Heart left ventricle (tissue), 16 donors: ENCODE measurements at places on chromosomes 13 and 19.
A peak's percentile ranks its signal among the peaks of the same experiment; 100 is the strongest.

- no peak for DNase-seq
Observed at GRCh38 chr19:7602935-7603497, 7.4 kb downstream of the CAMSAP3 start.

- no peak for DNase-seq
Observed at GRCh38 chr13:20654156-20654555, 49.3 kb upstream of the IL17D start.

DNA sequence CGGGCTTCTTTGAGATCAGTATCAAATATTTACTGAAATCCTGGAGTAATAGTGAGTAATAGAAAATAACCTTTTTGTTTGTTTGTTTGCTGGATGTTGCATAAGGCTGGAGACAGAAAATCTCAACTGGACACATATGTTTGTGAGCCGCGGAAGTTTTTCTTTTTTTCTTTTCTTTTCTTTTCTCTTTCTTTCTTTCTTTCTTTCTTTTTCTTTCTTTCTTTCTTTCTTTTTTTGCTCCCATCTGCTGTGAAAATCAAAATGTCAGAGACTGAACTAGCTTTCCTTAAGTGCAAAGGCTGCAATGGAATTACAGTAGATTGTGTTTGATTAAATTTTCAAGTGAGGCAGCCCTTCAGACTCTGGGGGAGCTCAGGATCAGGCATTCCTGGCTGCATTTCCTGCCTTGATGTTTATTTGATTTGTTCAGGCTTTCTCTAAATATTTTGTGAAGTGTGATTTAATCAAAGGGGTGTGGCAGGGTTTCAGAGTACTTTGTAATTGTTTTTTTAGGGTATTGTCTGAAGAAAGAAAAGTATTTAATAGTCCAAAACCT lies 319 bp downstream of the FRY start:
- no peak for DNase-seq

DNA sequence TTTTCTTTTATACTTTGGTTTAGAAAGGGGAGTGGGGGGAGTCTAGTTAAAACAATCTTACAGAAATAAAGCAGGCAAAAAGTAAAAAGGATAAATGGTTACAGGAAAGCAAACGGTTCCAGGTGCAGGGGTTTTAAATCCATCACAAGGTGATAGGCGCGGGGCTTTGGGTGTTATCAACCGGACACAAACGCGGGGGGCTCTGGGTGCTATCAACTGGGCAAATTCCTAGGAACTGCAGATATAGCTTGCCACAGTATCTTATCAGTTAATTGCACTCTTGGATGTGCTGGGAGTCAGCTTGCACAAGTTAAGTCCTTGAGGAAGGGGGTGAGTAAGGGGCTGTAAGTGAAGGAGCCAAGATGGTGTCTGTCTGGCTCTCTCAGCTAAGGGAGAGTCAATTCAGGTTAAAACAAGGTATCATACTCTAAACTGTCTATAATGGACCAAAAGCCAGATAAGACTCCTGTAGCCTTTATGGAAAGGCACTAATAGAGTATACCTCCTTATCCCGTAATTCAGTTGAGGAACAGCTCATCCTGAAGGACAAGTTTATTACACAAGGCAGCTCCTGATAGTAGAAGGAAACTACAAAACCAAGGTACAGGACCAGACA lies 32.6 kb upstream of the ZSCAN5A start:
- no peak for DNase-seq

DNA sequence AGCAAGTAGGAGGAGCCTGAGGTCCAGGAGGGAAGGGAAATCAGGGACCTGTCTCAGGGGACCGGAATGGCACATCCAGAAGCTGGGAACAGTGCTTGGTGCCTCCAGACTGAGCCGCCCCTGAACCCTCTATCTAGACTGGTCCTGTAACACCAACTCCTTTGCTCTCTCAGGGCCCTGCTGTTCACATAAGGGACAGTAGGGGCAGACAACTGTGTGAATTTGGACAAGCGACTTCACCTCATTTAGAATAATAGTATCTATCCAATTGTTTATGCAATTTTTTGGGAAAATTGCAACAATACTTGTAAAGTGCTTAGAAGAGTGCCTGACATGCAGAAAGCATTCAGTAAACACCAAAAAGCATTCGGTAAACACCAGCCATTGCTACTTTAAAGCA lies 14.0 kb downstream of the SYMPK start:
- DNase-seq = no peak

DNA sequence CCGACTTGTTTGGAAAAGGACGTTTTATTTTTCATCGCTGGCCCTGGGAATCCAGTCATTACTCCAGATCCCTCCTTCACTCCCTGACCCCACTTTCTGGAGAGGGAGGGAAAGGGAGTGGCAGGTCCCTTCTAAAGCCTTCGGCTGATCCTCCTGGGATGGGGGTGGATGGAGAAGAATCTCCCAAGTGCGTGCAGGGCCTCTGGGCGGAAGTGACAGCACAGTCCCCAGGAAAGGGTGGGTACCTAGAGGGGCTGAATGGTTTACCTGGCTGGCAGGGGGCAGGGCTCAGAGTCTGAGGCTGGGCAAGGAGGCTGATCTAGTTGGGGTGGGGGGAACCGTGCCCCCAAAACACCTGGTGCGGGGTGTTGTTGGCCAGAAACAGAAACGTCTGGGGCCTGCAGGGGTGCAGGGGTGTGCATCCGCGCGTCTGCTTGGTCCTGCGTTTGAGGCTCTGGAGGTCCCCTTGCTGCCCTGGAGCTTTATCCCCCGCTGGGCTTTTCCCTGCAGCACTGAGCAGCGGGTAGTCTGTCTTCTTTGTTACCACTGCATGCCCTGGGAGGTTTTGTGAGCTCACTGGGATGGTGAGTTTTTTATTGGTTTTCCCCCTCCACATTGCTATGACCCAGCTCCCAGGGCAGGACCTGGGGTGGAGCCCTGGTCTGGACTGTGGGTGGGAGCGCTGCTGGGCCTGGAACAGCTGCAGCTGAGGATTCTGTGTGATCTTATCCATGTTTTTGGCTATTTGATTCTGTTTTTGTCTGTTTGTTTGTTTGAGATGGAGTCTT lies 3.0 kb upstream of the ZNF628 start:
- DNase-seq = no peak

GRCh38 chr19:23769691-23770468 lies 11.2 kb upstream of the ZNF681 start:
- no peak for DNase-seq

DNA sequence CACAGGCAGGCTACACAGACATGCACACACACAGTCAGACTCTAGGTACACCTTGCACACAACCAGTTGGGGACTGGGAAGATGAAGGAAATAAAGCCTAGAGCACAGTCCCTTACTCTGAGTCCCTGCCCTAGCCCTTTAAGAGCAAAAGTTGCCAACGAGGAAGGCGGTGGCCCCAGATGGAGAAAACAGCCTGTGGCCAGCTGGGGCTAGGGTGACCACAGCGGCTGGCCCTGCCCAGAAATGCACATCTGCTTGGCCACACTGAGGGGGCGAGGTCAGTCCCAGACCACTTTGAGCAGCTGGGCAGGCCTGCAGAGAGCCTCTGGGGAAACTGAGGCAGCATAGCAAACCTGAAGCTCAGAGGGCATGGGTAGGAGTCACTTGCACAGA lies 52.3 kb downstream of the PTPRS start:
- DNase-seq = no peak

DNA sequence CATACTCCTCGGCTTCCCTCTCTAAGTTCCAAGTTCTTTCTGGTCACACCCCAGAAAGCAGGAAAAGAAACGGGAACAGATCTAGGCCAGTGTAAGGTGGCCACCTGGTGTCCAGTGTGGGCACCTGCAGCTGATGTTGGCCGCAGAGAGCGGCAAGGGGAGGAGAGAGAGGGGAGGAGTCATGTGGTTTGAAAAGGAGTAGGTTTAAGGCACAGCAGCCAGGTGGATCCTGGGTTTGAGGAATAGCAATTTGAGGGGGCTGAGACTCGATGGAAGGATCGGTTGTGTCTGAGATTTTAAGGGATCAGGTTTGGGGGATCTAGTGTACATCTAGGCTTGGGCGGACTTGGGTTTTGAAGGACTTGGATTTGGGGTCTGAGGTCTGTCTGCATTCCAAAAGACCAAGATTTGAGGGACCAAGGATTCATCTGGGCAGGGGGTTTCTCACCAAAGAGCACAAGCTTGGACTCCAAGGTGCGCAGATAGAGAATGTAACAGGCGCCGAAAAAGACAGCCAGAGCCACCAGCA lies 1.2 kb downstream of the RABAC1 start:
- DNase-seq = peak; percentile 68

- DNase-seq = no peak
Observed at GRCh38 chr13:106440866-106441265, 94.6 kb downstream of the EFNB2 start.

DNA sequence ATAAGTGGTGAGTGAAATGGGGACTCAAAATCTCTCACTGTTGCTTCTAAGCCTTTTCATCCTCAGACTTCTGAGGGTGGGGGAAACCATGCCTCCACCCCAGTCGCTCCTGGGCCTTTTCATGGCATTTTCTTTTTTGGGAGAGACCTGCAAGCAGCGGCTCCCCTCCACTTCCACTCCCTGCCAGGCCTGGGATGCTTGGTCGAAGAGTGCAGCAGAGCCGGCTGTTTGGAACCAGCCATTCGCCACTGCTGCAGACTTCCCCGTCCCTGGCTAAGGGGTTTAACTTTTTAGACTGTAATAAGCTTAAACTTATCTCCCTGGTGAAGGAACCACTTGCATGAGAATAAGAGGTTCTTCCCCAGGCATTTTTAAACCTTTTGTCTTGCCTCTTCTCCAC lies 617.2 kb downstream of the PCDH9 start:
- DNase-seq = no peak

- DNase-seq = no peak
Observed at GRCh38 chr13:33158816-33159215, 126.7 kb downstream of the STARD13 start.

GRCh38 chr19:17540174-17540573 lies 15.3 kb upstream of the COLGALT1 start:
- DNase-seq = peak; percentile 32

- no peak for DNase-seq
Observed at GRCh38 chr13:70714993-70715392, 606.7 kb upstream of the KLHL1 start.

GRCh38 chr19:47456721-47457474 lies 14.8 kb downstream of the SLC8A2 start:
- DNase-seq = no peak

DNA sequence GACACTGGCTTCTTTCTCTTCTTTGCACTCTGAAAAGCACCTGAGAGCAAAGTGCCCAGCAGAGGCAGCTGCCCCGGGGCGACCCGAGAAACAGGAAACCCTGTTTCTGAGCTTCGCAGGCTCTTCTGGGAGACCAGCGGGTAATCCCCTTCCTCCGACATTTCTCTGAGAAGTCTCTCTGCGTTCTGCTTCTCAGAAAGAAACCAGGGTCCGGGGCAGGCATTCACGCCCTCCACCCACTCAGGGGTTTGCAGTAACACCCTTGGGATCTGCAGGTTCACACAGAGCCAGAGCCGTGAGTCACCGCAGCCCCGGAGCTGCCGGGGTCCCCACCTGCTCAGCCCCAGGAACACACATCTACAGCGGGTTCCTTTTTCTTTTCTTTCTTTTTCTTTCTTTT lies 86.0 kb downstream of the GADD45B start:
- DNase-seq = peak; percentile 16

DNA sequence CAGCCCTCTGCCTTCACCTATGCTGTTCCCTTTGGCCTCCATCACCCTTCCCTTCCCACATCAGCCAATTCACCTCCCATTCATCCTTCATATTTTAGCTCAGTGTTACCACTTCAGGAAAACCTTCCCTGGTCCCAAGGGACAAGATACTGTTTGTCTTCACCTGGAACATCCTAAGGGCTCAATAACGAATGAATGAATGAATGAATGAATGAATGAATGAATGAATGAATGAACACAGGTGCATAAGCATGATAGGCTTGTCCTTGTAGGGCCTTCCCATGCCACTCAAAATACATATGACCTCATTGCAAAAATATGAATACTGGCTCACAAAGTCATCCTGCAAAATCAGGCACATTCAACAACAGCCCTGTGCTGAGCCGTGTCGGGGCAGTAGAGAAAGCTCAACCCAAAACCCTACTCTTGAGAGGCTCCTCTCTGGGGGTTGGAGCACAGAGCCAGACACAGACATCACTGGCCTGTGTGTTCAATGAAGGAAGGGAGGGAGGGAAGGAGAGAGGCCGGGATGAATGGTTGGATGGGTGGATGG lies 33.7 kb upstream of the TPM4 start:
- no peak for DNase-seq

GRCh38 chr19:19529783-19530422 lies 1.2 kb downstream of the YJEFN3 start:
- no peak for DNase-seq

- no peak for DNase-seq
Observed at GRCh38 chr19:14337510-14337909, 43.7 kb upstream of the ADGRE5 start.

GRCh38 chr13:95642028-95642621 lies 2.4 kb downstream of the DZIP1 start:
- peak; percentile 38 for DNase-seq

- DNase-seq = no peak
Observed at GRCh38 chr19:1933244-1933643, 7.7 kb upstream of the CSNK1G2 start.

- no peak for DNase-seq
Observed at GRCh38 chr13:73223372-73223781, 164.6 kb downstream of the KLF5 start.
